Activated CD4-positive, alpha-beta T cell treated with anti-CD3 and anti-CD28 coated beads, Interleukin-2, amount 10 ng/mL, durations not matched to agents 24 days and 14 days (primary cell): ENCODE measurements at places on chromosomes 6 and 20. TPM values are rescaled to one million over a fixed set of nuclear protein-coding genes. Genes with fewer than 3 reads are reported as not detected.

- H3K4me3 ChIP-seq, result no peak overlapping the region
- H3K36me3 ChIP-seq, result peaks cover 2% of the 10 kb centered on the region
- no peak for DNase-seq
- peaks cover 21% of the 10 kb centered on the region for H3K27me3 ChIP-seq
These were observed 87.3 kb downstream of the PPP1R14C start for GRCh38 chr6:150230164-150230561.

DNA sequence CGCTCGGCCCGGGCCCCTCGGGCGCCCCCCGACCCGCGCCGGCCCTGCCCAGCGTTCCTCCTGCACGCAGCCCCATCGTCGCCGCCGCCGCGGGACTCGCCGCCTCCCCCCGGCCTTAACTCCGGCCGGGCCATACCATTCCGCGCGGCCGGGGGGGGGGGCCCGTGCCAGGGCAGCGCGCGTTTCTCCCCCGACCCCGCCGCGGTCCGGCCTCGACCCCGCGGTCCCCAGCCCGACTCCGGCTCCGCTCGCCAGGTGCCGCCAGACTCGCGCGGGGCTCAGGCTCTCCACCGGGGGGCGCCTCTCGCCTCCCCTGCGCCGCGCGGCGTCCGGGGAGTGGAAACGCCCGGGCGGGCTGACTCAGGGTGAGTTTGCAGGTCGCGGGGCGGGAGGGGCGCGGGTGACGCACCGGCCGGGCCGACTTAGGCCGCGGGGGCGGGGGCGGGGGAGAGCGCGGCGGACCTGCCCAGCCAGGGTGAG lies at the start of gene SRXN1:
Gene SRXN1, minus strand, starts transcription at position 91 of the 480 bp plus-strand sequence. Its CDS starts 15 bp downstream, at position 76.
- peaks cover 26% of the 10 kb centered on the region for H3K36me3 ChIP-seq
- H3K4me3 ChIP-seq, result peak within 1 kb of the TSS; percentile 91
- peak within 1 kb of the TSS; percentile 84 for H3K27ac ChIP-seq
- H3K27me3 ChIP-seq, result peaks cover 31% of the 10 kb centered on the region
- peak; percentile 94 for DNase-seq

DNA sequence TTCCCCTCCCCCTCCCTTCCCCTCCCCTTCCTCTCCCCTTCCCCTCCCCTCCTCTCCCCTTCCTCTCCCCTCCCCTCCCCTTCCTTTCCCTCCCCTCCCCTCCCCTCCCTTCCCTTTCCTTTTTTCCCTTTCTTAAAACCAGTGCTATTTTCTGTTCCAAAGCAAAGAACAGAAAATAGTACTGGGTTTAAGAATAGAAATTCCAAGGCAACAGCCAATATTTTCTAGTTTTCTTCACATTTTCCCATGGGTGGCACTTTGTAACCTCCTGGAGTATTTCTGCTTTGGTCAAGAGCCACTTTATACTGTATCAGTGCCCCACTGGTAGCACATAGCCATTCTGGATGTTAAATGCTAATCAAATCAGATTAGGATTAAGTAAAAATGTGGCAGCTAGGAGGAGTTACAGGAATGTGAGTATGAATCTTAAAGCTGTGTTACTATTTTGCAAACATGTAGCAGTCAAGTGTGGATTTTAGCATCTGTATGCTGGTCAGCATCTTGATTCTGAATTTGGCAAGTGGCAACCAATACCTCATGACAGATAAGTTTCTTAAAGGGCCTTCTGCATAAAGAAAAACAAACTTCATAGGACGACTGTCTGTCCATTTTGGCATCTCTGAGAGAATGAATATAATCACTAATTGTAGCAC lies 126.4 kb downstream of the CEP57L1 start:
- H3K4me3 ChIP-seq, result no peak overlapping the region
- no peak for DNase-seq
- no peaks in the 10 kb centered on the region for H3K36me3 ChIP-seq
- peaks cover 13% of the 10 kb centered on the region for H3K27me3 ChIP-seq
- H3K27ac ChIP-seq, result no peak overlapping the region
- H3K4me1 ChIP-seq, result peaks cover 30% of the 10 kb centered on the region

DNA sequence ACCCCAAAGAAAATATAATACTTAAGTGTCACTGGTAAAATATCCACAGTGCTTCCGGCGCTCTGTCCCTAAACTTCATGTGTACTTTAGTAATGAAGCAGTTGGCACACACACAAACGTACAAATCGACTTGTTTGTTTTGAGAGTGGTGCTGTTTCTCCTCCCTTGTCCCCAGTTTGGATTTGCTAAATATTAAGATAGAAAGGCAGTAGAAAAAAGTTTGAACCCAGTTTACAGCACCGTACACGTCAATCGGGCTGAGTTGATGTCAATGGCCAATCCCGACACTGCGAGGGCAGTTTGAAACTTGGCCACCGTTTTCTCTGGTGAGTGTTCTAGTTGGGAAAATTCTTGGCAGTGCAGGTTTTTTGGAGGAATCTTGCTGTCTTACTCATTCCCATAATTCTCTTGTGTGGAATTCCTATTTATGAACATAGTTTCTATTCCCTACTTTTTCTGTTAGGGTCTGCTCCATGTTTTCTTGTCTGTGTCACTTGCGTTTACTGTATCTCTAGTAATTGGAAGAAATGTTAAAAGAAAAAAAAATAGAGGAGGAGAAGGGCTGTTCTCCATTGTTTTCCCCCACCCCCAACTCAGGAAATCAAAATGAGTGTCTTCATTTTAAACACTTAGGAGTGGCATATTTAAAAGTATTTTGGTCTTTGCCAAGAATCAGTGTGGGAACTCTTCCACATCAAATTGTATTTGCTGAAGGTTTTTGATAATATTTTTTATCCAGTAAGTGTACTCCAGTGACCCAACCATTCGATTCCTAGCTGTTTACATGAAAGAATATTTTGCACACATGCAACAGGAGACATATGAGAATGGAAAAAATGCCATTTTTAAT lies 72.3 kb downstream of the OR2B2 start:
- DNase-seq, result peak; percentile 79
- no peak overlapping the region for H3K4me3 ChIP-seq
- H3K4me1 ChIP-seq, result peaks cover 19% of the 10 kb centered on the region
- H3K36me3 ChIP-seq, result peaks cover 13% of the 10 kb centered on the region

Gene CDSN
- not detected in 2 replicates for total RNA-seq

Gene DEFB115
- not detected in 2 replicates for total RNA-seq
